Melanocyte of skin (primary cell): ENCODE measurements at places on chromosomes 12 and 14. TPM values are rescaled to one million over a fixed set of nuclear protein-coding genes. Genes with fewer than 3 reads are reported as not detected.

GALNT6 gene
- 0.46 and 3.0 TPM in 2 replicates for total RNA-seq

GNB3 gene
- 0.31 and 0.33 TPM in 2 replicates for total RNA-seq

NEDD8 gene
- total RNA-seq = 96.6 and 108 TPM in 2 replicates

VWF gene
- 0.34 and 1.1 TPM in 2 replicates for total RNA-seq

GSKIP gene
- 26.5 and 33.8 TPM in 2 replicates for total RNA-seq

GLT1D1 gene
- 0.34 and 0.36 TPM in 2 replicates for total RNA-seq

LRCOL1 gene
- total RNA-seq = 0.34 and 1.8 TPM in 2 replicates

CPNE6 gene
- total RNA-seq = not detected in 2 replicates

KLRD1 gene
- under 0.01 TPM in 1 of 2 replicates, not detected in the other for total RNA-seq

NACA gene
- 509 and 723 TPM in 2 replicates for total RNA-seq

CISTR gene
- not detected in 2 replicates for total RNA-seq

DEGS2 gene
- total RNA-seq = not detected in 2 replicates

PTHLH gene
- total RNA-seq = 0.34 and 0.73 TPM in 2 replicates

GZMH gene
- total RNA-seq = not detected in 2 replicates

ARHGEF25 gene
- total RNA-seq = 5.2 and 10.2 TPM in 2 replicates

BHLHE41 gene
- total RNA-seq = 52.0 and 106 TPM in 2 replicates

KRT5 gene
- 1.1 TPM in 1 of 2 replicates, not detected in the other for total RNA-seq

SOCS2 gene
- total RNA-seq = 26.3 and 26.7 TPM in 2 replicates

HOXC13 gene
- total RNA-seq = not detected in 2 replicates

ENTPD5 gene
- 9.3 and 14.2 TPM in 2 replicates for total RNA-seq

SLC39A5 gene
- total RNA-seq = not detected in 2 replicates

TBX3 gene
- total RNA-seq = 0.34 and 1.1 TPM in 2 replicates

NYNRIN gene
- 1.4 and 1.7 TPM in 2 replicates for total RNA-seq

TUNAR gene
- total RNA-seq = not detected in 2 replicates
